H4 (cell line): ENCODE measurements at places on chromosomes 4 and X. TPM values are rescaled to one million over a fixed set of nuclear protein-coding genes. Genes with fewer than 3 reads are reported as not detected.

The SMS gene
- total RNA-seq, result 188 and 213 TPM in 2 replicates

The CENPVL1 gene
- not detected in 2 replicates for total RNA-seq

The SPANXC gene
- total RNA-seq, result 4.1 and 5.3 TPM in 2 replicates

The IDS gene
- 67.1 and 75.1 TPM in 2 replicates for total RNA-seq

The PCYT1B gene
- 0.10 and 0.46 TPM in 2 replicates for total RNA-seq

The MAGEA2 gene
- total RNA-seq, result 10.6 and 15.8 TPM in 2 replicates

The SPANXN5 gene
- total RNA-seq, result not detected in 2 replicates

The SPRY1 gene
- total RNA-seq, result 1.3 and 2.6 TPM in 2 replicates

The MAOA gene
- 0.62 and 2.1 TPM in 2 replicates for total RNA-seq

The ELOVL6 gene
- 6.1 and 9.3 TPM in 2 replicates for total RNA-seq

The MAGEB18 gene
- 0.60 TPM in 1 of 2 replicates, not detected in the other for total RNA-seq

The TMEM31 gene
- total RNA-seq, result not detected in 2 replicates

The ADGRG4 gene
- total RNA-seq, result not detected in 2 replicates

The NUP62CL gene
- 0.48 TPM in 1 of 2 replicates, not detected in the other for total RNA-seq

The SOX3 gene
- not detected in 2 replicates for total RNA-seq

The KDR gene
- total RNA-seq, result not detected in 2 replicates

The ATRX gene
- 42.5 and 85.2 TPM in 2 replicates for total RNA-seq

The EDA gene
- total RNA-seq, result 1.1 and 1.5 TPM in 2 replicates

The CCSER1 gene
- 1.5 and 2.8 TPM in 2 replicates for total RNA-seq

The STS gene
- total RNA-seq, result 2.9 and 3.0 TPM in 2 replicates

The GC gene
- not detected in 2 replicates for total RNA-seq
